H7 (cell line): ENCODE measurements at places on chromosomes 4 and X. TPM values are rescaled to one million over a fixed set of nuclear protein-coding genes. Genes with fewer than 3 reads are reported as not detected.

The GPRASP1 gene
- 1.3 and 2.1 TPM in 2 replicates for total RNA-seq

The CDKL2 gene
- 0.18 and 0.28 TPM in 2 replicates for total RNA-seq

DNA sequence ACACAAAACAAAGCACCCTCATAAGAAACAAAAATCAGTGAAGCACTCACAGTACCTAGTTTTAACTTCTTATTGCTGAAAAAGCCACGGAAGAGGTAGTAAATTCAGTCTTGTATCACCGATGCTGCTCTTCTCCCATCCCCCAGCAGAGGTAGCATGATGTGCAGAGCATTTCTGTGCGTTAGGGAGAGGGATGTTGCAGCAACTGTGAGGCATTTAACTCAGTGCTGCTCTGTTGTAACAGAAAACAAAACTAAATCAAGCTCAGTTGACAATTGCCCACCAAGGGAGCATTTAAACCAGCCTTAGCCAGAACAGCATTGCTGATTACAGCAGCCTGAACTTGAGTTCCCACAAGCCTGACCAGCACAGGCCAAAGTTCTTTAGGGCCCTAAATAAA, 1279.7 kb upstream of the ADGRL3 start:
- peak; percentile 2 for DNase-seq

DNA sequence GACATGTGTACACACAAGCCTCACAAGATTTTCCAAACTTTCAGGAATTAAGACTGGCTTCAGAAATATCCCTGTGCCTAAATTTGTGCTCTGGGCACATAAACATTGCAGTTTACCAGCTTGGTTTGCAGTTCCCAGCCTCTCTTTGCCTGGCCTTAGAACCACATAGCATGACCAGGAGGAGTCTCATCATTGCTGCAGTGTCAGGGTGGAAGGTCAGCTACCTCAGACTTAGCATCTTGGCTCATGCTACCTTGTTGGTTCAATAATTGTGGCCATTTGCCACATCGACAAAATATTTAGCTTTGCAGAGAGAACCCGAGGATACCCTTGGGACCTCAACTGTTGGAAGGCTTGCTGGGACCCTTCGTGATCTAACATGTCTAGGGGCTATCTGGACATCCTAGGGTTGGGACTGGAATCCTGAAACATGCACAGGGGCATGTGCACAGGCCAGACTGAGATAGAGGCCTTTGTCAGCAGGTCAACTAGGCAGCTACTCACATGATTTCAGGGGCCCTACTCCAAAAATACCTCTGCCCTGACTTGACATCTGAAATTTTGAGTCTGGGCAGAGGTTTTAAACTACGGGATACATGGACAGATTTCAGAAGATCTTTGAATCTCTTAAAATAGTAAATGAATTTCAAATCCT, 8.0 kb upstream of the SUPT20HL2 start:
- no peak for DNase-seq

The PRRG3 gene
- total RNA-seq = 0.76 and 2.9 TPM in 2 replicates

- DNase-seq = no peak
Measured at GRCh38 chr4:8142556-8142955, 16.1 kb downstream of the ABLIM2 start.

The TMSB15B gene
- 19.7 and 29.4 TPM in 2 replicates for total RNA-seq
